ENCODE measurements at places on chromosomes 5 and 9. TPM values are rescaled to one million over a fixed set of nuclear protein-coding genes. Genes with fewer than 3 reads are reported as not detected.

Gene LHX6
- total RNA-seq, result not detected

Gene NR5A1
- total RNA-seq, result not detected

Gene GABRA1
- not detected for total RNA-seq

Gene HMMR
- total RNA-seq, result 61.5 TPM

Gene HINT2
- 30.5 TPM for total RNA-seq

Gene RNF180
- total RNA-seq, result 2.0 TPM

Gene SPATA31E1
- total RNA-seq, result not detected

Gene GRM6
- not detected for total RNA-seq

Gene PDLIM4
- 43.3 TPM for total RNA-seq

Gene CYSRT1
- 0.44 TPM for total RNA-seq

Gene NLN
- total RNA-seq, result 22.8 TPM

Gene TMEM252
- not detected for total RNA-seq

Gene IRX1
- total RNA-seq, result not detected

Gene ZNF462
- total RNA-seq, result 17.0 TPM

Gene AK8
- 1.6 TPM for total RNA-seq

Gene SPATA31A3
- total RNA-seq, result not detected

Gene ANKRD31
- under 0.01 TPM for total RNA-seq

Gene CAVIN4
- 1.2 TPM for total RNA-seq

Gene LOX
- total RNA-seq, result 66.2 TPM

Gene PCDHGC3
- total RNA-seq, result 94.1 TPM

Data from smooth muscle cell of trachea (primary cell).